Globus pallidus (tissue), 1 donor: ENCODE measurements at places on chromosomes 2 and 18.

DNA sequence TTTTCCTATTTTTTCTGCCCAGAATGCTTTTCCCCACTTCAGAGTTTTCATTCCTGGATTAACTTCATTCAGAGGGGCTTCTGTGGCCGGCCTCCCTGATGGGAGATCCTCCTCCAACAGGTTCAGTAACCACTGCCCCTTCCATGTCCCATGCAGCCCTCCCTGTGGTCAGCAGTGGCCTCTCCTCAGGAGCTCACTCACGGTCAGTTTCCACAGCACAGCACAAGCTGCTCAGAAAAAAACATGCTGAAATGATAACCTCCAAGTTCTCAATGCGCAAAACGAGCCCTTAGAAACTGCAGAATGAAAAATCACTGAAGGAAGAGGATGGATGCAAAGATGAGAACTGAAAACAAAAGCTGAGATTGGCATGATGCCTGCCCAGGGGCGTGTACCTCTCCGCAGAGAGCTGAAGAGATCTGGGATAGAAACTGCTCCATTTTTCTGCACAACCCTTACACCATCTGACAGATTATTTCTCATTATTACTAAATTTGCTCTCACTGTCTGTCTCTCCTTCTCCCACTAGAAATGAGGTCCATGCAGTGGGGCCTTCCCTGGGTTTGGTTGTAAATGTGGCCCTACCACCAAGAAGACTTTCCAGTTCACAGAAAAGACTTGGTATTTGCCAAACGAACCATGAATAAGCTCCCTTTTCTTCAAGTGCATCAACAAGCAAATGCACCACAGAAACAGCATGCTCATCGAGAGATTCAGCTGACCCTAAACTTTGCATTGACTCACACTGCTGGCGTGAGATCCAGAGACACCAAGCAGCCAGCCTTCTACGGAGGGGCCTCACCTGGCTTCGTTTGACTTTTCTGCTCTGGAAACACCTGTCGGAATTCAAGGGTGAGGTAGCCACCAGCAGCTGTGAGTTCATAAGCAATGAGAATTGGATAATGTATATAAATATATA lies 51.5 kb downstream of the TMEM18 start:
- DNase-seq, result no peak

DNA sequence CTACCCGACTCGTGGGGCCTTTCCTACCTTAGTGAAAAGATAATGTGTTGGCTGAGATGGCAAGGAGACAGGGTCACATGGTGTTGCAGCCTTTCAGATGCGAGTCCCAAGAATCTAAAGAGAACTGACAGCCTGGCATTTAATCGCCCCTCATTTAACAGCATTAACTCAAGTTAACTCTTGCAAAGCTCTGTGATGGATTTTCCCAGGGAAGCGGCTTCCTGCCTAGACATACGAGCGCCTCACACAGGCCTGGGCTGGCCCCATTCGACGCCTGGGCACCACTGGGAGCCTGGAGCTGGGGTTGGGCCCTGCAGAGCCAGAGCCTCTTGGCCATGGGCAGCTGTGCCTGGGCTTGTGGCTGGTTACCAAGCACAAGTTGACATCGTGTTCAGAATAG lies 140.8 kb downstream of the SEPTIN10 start:
- no peak for DNase-seq

GRCh38 chr2:190303647-190304046 lies 16.0 kb downstream of the HIBCH start:
- DNase-seq, result no peak

DNA sequence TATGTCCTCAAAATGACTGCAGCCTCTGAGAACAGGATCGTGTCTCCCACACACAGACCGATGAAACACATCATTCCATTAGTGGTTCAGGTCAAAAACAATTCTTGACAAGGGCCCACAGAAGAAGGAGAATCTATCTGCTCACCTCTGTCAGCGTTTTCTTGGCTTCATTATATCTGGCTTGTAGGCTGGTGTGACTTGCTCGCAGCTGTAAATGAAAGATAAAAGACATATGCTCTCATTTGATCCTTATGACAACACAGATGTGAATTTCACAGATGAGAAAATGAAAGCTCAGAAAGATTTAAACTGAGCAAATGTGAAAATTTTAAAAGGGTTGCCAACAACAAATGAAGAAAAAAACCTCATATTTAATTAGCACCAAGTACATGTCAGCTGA lies 61.6 kb downstream of the CCDC93 start:
- DNase-seq, result no peak

- DNase-seq, result no peak
Measured at GRCh38 chr2:120398996-120399888, 53.3 kb downstream of the INHBB start.

DNA sequence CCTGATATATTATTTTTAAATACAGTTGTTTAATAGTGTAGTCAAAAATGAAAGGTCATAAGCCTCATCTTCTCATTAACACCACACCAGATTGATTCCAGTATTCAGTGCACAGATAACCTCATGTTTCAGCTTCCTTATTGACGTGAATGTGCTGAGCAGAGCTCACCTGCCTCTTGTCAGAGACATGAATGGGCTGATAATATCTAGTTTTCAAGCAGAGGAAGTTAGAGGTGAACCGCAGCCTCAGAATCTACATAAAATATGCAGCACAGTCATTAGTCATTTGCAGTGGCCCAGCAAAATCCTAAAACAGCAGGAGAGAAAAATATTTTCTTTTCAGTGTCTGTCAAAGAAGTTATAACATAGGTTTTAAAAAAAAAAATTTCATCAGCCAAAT lies 216.2 kb downstream of the GBX2 start:
- DNase-seq, result no peak

- no peak for DNase-seq
Measured at GRCh38 chr2:180733330-180733729, 247.1 kb upstream of the UBE2E3 start.
